B cell (primary cell): ENCODE measurements at places on chromosomes 13 and 19.
A peak's percentile ranks its signal among the peaks of the same experiment; 100 is the strongest.

DNA sequence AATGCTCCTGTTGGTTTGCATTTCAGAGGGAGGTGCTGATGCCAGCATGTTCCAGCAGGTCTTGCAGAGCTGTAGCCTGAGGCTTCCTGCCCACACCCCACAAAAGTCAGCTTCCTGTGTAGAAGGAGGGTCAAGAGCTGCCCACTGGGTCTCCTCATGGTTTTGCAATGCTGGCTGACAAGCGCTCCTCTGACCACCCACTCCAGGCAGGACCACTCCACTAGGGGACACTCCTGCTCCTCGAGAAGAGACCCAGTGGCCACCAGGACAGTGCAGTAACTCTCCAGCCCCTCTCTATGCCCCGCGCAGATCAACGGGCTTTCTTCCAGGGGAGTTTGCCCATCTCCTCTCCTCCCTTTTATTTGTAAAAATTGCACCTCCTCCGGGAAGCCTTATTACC is 72.9 kb upstream of the UQCRFS1 start:
- no peak for DNase-seq

DNA sequence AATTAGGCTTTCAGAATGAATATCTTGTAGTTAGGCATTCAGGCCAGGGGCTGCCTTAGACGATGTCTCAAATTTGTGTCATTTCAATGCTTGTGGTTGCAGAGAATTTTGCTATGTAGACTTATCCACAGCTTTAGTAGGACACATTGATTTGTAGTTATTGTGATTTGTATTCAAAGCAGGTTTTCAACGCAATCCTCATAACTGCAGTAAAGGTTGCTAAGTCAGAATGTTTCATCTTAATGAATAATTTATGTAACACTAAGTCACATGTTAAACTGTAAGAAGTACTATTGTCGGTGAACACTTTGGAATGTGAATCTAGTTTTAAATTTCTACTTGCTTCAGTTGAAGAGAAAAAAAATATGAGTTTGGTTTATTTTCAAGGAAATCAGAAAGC is 1117.2 kb upstream of the SPRY2 start:
- DNase-seq, result no peak

DNA sequence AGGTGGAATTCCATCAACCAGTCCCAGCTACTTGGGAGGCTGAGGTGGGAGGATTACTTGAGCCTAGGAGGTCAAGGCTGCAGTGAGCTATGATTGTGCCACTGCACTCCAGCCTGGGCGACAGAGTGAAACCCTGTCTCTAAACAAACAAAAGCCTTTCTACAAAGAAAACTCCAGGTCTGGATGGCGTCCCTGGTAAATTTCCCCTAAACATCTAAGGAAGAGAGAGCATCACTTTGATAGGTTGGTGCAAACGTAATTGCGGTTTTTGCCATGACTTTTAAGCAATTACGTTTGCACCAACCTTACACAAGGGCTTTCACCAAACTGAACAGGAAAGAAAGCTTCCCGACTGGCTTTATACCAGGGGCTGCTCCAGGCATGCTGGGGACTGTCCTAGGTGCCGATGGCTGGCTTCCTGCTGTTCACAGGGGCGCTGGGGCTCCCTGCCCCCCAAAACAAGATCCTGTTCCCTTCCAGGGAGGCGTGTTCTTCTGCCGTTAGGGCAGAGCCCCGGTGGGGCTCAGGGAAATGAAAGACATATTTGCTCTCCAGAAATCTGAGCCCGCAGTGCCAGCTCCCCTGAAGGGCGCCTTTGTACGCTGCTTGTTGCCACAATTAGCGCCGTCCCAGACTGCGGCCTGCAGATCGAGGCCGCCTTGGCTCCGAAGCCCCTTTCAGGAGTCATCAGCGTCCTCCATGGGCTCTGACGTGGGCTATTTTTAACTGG is 38.7 kb upstream of the KLF2 start:
- no peak for DNase-seq

- no peak for DNase-seq
Observed at GRCh38 chr13:26984337-26984736, 187.3 kb downstream of the USP12 start.

- DNase-seq, result no peak
Observed at GRCh38 chr13:26529441-26529840, 28.0 kb upstream of the WASF3 start.

DNA sequence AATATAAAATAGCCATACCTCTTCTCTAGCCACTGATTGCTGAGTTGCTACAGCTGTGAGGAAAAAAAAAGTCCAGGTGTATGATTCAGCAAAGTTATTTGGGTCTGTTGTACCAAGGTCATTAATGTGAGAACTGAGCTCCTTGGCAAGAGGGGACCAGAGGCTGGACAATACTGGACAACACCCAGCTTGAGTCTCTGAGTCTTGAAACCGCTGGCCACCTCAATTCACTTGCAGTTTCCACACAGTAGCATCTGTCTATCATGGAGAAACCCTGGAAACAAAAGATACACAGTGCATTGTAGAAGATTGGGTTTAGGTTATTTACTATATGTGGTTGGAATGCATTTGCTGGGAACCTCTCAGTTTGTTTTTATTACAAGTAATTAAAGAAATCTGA is 60.4 kb downstream of the WDFY2 start:
- DNase-seq, result peak; percentile 44

- no peak for DNase-seq
Observed at GRCh38 chr19:41064974-41065569, 23.2 kb upstream of the CYP2A13 start.

- peak; percentile 68 for DNase-seq
Observed at GRCh38 chr13:76879203-76879882, 6.9 kb downstream of the KCTD12 start.
